ENCODE measurements at places on chromosomes 5 and 9.

GRCh38 chr9:89021154-89021803 is 30.0 kb downstream of the S1PR3 start:
- DNase-seq = no peak

DNA sequence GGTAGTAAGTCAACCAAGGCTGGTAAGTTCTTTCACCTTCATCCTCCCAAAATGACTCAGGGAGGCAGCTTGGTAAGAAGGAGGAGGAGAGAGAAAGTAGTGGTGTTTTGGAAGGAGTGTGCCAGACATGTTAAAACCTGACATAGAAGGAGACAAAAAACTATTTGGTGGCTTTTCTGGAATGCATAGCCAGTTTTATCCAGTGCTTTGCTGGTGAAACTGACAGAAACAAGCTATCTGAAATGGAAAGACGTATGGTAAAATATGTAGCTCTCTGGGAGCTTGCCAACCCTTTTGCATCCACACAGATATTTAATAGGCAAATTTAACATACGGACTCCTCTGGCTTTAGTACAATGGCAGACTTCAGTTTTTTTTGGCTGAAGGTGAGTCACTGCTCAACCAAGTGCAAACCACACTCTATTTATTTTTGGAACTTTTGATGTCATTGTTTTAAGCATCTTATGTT is 45.4 kb downstream of the RAB14 start:
- DNase-seq = peak; percentile 39

GRCh38 chr5:892394-893136 is at the start of the genes BRD9 and TRIP13:
TSS of gene BRD9 (minus strand) at chr5:892801. CDS start at chr5:892657, 144 bp downstream.
TSS of gene TRIP13 (plus strand) at chr5:892884. CDS start at chr5:892999, 115 bp downstream.
- DNase-seq = peak; percentile 88

DNA sequence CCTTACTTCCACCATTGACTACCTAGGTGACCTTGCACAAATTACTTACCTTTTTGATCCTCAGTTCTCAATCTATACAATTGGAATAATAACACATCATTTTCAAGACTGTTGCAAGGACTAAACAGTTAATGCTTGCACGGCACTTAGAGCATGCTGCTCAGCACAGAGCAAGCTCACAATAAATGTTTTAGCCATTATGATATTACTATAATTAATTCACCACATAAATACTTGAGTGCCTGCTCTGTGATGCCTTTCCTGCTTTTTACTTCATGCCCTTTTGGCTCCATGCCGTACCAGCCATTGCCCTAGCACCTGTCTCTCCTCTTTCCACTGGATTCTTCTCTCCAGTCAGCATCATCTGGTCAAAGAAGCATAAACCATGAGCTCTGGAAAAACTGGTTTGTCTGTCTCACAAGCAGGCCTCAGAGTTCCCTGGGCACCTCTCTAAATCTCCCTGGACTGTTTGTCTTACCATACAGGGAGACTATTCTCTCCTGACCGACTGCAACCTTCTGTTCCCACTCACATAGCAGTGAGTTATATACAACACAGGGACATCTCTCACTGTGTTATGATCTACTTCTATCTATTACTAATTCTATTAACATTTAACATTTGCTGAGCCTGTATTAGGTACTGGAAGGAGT is 260.4 kb upstream of the ADRA1B start:
- DNase-seq = no peak

GRCh38 chr9:132274861-132275260 is 79.9 kb downstream of the SETX start:
- DNase-seq = no peak

DNA sequence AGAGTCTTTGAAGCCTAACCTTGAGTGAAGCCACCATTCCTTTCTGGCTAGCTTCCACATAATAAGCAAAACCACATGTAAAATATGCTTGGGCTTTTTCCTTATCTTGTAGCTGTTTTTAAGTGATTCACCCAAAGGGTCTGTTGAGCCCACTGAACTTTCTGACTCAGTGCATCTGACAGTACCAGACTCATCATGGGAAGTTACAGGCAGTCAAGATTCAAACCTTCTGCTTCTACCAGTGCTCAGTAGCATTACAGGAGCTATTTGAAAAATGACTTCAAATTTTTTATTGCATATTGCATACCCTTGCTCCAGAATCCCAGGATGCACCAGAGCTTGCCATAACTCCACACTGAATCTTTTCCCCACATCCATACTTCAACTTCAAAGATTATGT is 87.5 kb upstream of the PTPRD start:
- no peak for DNase-seq

GRCh38 chr9:35842020-35842745 is 13.2 kb downstream of the TMEM8B start:
- no peak for DNase-seq

DNA sequence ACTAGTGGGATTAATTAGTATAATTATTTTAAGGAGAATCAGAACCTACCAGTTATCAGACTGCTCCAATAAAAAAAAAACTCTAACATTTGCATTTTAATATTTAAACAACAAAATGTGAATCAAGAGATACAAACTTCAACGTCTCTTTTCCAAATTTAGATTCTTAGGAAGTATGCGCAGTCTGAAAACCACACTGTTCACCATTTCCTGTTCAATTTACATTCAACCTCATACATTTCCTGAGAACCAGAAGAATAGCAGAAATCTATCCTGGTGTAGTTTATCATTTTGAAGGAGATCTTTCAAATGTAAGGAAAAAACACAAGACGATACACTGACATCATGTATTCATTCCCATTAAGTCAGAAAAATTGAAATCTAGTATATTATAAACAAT is 869.2 kb downstream of the EFNA5 start:
- DNase-seq = no peak

GRCh38 chr5:135094339-135095051 is 60.5 kb upstream of the PITX1 start:
- no peak for DNase-seq

DNA sequence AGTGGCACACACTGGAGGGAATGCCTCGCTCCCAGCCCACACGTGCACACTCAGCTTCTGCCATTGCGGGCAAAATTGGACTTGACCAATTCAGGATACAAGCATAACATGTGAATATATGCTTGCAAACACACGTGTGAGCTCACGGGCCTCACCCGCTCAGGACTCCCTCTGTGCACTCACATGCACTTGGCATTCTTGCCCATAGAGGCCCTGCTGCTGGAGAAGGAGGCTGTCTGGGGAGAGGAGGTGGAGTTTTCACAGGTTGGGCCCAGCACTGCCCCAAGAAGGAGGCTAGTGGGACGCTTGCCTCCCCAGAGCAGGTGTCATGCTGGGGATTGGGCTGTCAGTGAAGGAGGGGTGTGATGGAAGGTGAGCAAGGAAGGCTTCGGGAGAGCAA is 1.7 kb downstream of the MYMK start:
- DNase-seq = no peak

DNA sequence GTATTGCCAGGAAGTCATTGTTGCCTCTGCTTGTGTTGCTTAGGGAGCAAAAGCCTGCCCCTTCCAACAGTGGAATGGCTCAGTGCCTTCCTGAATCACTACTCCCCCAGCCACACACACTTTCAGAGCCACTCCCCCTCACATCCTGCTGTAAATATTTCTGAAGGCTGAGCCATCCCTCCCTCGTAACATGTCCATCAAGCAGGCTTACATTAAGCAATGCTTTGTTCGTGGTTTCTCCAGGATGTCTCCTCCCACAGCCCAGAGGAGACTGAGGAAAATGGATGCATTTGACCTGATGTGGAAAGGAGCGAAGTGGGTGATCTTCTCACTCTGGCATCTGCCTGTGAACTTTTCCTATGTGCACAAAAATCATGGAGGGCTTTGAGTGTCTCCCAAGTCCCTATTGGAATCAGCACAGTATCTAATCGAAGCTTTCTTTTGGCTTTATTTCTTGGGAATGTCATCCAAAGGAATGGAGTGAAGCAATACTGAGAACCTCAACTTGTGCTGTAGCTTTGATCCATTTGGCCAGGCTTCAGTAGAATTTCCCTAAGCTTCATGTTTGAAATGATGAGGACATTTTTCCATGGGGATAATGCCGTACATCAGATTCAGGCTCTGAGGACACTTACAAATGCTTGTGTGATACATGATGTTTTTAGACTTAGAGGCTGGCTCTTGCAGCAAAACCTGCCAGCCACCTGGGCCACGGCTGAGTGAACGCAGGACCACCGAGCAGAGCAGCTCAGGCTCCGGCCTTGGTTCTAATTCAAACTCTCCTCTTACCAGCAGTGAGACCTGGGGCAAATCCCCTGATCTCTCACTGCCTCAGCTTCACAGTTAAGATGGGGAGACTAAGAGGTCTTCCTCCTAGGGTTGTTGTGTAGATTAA is 389.1 kb downstream of the ENC1 start:
- DNase-seq = no peak

DNA sequence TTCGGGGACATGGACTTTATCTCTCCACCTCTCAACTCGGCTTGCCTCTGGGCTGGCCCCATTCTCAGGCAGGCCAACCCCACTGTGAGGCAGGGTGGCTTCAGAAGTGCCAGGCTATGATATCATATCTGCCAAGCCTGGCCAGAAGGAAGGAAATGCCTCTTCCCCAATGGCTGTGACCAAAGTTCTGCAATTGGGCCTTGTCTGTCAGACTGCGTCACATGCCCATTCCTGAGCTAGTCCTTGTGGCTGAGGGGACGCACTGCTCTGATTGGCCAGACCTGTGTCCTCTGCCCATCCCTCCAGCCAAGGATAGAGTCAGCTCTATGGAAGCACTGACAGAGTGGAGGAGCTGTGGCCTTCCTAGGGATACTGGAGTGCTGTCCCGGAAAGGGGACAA is 11.9 kb downstream of the SMIM23 start:
- DNase-seq = no peak
